NCI-H187 (cell line): ENCODE measurements at places on chromosomes 3 and 15.

- DNase-seq, result no peak
Measured at GRCh38 chr3:115518100-115518852, 105.0 kb upstream of the GAP43 start.

GRCh38 chr3:50464569-50464968 lies 38.9 kb downstream of the CACNA2D2 start:
- peak; percentile 27 for DNase-seq

DNA sequence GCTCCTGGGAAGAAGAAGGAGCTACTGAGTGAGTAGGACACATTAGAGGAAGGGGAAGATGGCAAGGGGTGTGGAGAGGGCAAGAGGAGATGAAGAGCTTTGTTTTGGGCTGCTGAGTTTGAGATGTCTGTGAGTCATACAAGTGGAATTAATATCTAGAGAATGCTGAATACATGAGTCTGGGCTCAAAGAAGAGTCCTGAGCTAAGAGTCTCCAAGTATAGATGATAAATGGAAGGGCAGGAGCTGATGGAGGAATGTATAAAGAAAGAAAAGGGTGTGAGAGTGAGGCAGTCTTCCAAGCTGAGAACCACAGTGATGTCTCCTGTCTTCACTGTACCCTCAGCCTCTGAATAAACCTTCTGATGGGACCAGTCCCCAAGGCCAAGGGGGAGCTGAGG lies 205.5 kb upstream of the MRPL3 start:
- DNase-seq, result no peak

DNA sequence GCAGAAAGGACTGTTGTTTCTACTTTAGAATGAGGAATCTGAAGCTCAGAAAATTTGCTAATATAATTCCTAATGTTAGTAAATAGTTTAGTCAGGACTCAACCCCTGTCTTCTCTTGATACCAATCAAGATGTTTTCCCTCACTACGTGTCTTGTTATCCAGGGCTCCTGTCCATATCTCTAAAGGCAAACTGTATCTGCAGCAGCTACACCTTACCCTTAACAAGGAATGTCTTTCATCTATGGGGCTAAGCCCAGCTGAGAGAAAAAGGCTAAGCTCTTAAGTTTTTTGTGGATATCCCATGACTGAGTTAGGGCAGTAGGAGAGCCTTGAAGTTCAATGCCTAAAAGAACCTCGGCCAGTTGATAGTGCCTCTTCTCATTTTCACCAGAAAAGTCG lies 32.5 kb downstream of the RAB11A start:
- no peak for DNase-seq

GRCh38 chr15:42730135-42730534 lies 6.8 kb downstream of the CDAN1 start:
- DNase-seq, result no peak
